ENCODE measurements at places on chromosomes 5 and 9.

- peak; percentile 25 for DNase-seq
Observed at GRCh38 chr5:38453506-38453905, 102.9 kb downstream of the LIFR start.

GRCh38 chr9:91040371-91041215, 239.0 kb downstream of the SYK start:
- DNase-seq, result no peak

DNA sequence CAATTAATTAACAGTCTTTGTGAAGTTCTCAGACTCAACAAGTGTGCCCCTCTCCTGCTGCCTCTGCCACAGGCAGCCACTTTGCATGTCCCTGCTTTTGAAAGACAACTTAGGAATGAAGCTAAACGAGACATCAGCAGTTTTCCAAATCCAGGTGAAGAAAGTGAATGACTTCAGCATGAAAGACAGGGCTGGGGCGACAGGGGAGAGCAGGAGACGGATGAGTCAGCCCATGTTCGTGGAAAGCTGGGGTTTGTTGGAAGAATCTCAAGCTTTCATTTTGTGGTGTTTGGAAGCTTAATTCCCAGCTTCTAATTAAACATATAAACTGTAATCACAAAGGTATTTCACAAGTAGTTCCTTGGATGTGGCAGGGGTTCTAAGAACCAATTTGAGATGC, 207.8 kb upstream of the MAP3K1 start:
- no peak for DNase-seq

DNA sequence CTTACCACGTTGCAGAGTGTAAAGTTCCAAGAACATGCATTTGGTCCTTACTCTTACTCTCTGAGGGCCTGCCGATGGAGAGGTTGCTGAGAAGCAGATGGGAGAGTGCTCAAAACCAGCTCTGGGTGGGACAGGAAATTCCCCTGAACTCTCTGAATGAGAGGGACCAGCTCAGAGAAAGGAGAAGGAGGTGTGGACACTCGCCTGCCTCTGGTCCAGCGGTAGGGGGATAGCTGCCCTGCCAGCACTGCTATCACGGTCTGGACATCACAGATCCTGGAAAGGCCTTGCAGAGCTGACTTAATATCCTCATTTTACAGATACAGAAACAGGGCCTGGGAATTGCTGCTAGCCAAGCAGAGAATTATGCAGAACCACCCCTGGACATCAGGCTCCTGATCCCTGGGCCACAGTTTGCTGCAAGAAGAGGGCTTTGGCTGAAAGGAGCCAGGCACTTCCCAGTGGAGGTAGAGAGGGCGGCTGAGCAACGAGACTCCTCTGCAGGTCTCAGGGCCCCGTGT, 4.9 kb downstream of the TRAF1 start:
- no peak for DNase-seq

DNA sequence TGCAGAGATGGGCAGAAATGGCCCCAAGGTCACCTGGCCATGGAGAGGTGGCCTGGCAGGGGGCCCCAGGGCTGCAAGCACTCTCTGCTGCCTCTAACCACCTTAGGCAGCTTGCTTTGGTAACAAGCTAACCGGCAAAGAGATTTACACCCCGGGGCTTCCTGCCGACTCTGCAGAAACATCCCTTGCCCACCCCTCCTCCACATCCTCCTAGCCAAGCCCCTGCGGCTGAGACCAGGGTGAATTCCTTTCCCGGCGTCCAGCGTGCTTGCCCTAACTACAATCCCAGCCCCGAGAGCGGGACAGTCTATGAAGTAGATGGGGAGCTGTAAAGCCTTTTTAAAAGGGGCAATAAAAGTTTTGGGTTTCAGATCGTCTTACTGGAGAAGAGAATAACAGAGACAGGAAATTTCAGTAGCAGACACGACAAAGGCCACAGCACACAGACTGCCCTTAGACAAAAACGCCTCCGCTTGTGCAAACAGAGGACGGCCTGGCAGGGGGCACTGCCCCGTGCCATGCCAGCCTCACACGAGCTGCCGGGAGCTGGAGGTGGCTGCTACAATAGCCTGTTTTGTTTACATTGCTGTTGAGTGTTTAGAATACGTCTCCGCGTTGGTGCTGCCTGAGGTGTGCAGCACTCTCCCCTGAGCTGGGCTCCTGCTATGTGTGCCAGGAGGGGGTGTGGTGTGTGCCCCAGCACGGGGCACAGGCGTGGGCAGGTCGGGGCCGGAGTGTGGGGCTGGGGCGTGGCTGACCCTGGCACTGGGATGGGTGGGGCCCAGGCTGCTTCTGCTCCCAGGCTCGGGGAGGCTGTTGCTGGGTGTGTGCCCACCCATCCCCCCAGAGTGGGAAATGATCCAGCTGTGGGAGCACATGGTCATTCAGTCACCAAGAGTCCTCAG, 15.3 kb downstream of the MYMK start:
- DNase-seq, result no peak

DNA sequence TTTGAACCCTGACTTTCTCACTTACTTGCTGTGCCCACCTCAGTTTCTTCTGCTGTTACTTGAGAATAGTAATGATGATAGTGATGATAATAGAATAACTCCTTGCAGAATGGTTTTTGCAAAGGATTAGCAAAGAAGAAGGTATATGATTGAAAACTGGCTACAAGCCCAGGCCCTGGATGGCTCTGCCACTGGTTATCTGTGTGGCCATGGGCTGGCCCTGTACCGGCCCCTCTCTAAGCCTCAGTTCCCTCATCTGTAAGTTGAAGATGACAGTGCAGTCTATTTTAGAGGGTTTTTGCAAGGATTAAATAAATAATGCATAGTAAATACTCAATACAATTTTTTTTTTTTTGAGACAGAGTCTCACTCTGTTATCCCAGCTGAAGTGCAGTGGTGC, 6.2 kb downstream of the TTLL11 start:
- DNase-seq, result no peak

GRCh38 chr5:157108976-157109375, at the start of gene HAVCR2:
HAVCR2 (minus strand) TSS chr5:157109044; CDS start chr5:157108983, 61 bp downstream.
- DNase-seq, result no peak

DNA sequence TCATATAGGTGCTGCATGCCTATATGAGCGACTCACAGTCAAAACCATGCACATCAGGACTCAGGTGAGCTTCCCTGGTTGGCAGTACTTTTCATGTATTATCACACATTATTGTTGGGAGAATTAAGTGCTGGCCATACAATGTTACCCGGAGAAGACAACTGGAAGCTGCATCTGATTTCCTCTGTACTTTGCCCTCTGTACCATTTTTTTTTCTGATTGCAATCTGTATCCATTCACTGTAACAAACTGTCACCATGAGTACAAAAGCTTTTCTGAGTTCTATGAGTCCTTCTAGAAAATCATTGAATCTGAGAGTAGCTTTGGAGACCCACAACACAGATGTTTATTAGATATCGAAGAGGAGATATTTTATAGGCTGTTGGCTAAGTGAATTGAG, 651.0 kb downstream of the NR2F1-AS1 start:
- no peak for DNase-seq

- peak; percentile 20 for DNase-seq
Observed at GRCh38 chr9:116546711-116547581, 140.2 kb upstream of the TRIM32 start.

- DNase-seq, result no peak
Observed at GRCh38 chr5:152644029-152644728, 239.1 kb upstream of the NMUR2 start.

DNA sequence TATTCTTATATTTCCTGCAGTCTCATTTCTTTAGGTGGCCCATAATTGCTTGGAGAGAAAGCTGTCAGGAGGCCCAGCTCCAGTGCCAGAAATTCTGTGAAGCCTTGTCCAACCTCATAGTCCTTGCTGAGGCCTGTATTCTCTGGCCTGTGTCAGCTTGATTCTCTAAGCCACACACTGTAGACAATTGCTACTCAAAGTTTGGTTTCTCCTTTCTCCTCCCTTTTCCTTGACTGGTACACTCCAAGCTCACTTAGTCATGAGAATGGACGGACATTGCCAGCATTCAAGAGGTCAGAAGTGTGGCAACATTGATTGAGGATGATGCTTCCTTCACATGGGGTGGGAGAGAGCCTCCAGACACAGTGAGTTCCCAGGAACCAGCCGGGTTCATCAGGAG, 71.3 kb upstream of the CXCL14 start:
- DNase-seq, result no peak

- DNase-seq, result no peak
Observed at GRCh38 chr5:143182901-143183820, 220.3 kb downstream of the NR3C1 start.

- DNase-seq, result no peak
Observed at GRCh38 chr5:94039101-94039500, 297.7 kb upstream of the POU5F2 start.

DNA sequence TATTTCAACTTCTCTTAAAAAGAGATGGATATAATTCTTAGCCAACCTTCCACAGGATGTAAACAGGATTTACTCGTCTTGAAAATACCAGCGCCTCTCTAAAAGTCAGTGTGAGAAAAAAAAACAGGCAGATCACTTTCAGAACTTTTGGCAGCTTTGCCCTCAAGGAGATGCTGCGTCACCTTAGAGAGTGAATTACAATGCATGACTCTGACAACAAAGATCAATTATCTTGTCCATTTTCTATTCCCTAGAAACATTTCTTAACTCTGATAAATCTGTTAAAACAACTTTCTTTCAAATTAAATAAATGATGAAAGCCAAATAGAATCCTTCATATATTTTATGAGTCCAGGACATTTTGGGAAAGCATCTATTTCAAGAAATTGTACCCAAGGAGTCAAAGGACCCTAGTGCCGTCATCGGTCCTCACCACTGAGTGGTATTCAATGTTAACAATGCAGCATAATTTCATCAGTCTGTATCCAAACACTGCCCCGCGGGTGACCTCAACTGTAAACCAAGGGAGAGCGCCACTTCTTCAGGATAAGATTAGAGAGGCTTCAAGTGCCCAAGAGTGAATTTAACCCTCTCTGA, 536.0 kb downstream of the PDE4D start:
- peak; percentile 30 for DNase-seq

- DNase-seq, result peak; percentile 69
Observed at GRCh38 chr9:112348257-112349007, 15.0 kb upstream of the PTBP3 start.

DNA sequence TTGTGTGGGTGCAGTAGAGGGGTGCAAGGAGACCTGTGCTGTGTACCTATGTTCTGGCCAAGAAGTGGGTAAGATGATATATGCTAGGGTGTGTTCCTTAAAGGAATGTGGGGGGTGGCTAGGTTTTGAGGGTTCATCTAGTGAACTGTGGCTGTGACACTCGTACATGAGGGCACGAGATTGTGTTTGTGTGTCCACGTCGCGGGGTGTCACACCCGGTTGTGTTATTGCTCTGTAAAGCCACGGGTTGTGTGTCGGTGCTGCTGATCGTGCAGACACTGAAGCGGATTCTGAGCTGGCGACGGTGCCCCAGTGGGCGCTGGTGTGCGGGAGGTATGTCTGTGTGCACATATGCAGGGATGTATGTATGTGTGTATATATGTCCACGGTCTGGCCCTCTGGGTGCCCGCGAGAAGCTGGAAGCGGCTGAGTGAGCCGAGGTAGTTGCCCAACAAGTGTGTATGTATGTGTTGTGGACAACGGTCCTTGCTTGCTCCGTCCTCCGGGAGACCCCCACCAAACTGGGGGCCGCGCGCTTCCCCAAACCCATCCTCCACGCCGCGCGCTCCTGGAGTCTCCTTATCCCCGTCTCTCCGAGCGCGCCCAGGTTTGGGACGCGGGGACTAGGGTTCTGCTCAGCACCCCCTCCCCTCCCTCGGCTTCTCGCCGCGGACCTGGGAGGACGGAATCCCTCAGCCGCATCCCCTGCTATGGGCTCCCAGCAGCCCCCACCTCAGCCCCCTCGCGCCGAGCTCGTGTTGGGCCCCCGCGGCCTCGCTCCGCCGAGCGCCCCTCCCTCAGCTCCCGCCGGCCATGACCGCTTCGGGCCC, 639 bp downstream of the PCDH1 start:
- no peak for DNase-seq

- no peak for DNase-seq
Observed at GRCh38 chr5:143601357-143601756, 197.9 kb upstream of the NR3C1 start.

Data from astrocyte of the spinal cord (primary cell).